Left lung (tissue), 14 donors: ENCODE measurements at places on chromosomes 12 and 14. TPM values are rescaled to one million over a fixed set of nuclear protein-coding genes. Genes with fewer than 3 reads are reported as not detected.

PTPN6 gene
- polyA plus RNA-seq: 18.1 TPM

RPL10L gene
- polyA plus RNA-seq: not detected

KRT83 gene
- not detected for polyA plus RNA-seq

IL22 gene
- polyA plus RNA-seq: not detected

TOMM20L gene
- 1.5 TPM for polyA plus RNA-seq

ETFBKMT gene
- polyA plus RNA-seq: 4.0 TPM

TMEM121 gene
- polyA plus RNA-seq: 3.3 TPM

MYO1A gene
- polyA plus RNA-seq: 0.10 TPM

EPS8 gene
- 39.4 TPM for polyA plus RNA-seq

SYCP3 gene
- 1.1 TPM for polyA plus RNA-seq

OAS2 gene
- 10.1 TPM for polyA plus RNA-seq

SSPN gene
- polyA plus RNA-seq: 15.3 TPM

C12orf54 gene
- 1.7 TPM for polyA plus RNA-seq

PPP1R36 gene
- polyA plus RNA-seq: 0.79 TPM

FCF1 gene
- 67.2 TPM for polyA plus RNA-seq

MDM1 gene
- 42.8 TPM for polyA plus RNA-seq

NRIP2 gene
- polyA plus RNA-seq: 7.8 TPM

FAM90A1 gene
- 3.2 TPM for polyA plus RNA-seq
